NCI-H2107 (cell line): ENCODE measurements at places on chromosomes 16 and 17.

- DNase-seq, result no peak
Measured at GRCh38 chr17:66711881-66712321, 123.0 kb upstream of the CACNG5 start.

GRCh38 chr16:89956505-89957215, 8.1 kb downstream of the DEF8 start:
- DNase-seq, result no peak

GRCh38 chr17:7852262-7852670, 2.6 kb upstream of the TMEM88 start:
- no peak for DNase-seq

DNA sequence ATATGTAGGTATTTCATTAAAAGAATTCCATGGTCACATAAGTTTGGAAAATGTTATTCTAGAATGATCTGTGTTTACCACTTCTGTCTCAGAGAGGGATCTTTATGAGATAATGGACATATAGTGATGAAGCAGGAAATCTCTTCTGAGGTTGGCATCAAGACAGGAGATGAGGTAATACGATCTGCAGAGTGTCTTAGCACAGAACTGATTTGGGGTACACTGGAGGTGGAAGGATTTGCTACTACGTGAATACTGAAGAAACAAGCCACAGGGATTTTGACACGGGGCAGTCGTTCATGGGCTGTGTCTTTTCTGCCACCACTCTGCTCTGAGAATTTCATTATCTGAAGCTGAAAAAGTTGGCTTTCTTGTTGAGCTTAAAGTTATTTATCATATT, 5.5 kb downstream of the CBFB start:
- DNase-seq, result no peak

DNA sequence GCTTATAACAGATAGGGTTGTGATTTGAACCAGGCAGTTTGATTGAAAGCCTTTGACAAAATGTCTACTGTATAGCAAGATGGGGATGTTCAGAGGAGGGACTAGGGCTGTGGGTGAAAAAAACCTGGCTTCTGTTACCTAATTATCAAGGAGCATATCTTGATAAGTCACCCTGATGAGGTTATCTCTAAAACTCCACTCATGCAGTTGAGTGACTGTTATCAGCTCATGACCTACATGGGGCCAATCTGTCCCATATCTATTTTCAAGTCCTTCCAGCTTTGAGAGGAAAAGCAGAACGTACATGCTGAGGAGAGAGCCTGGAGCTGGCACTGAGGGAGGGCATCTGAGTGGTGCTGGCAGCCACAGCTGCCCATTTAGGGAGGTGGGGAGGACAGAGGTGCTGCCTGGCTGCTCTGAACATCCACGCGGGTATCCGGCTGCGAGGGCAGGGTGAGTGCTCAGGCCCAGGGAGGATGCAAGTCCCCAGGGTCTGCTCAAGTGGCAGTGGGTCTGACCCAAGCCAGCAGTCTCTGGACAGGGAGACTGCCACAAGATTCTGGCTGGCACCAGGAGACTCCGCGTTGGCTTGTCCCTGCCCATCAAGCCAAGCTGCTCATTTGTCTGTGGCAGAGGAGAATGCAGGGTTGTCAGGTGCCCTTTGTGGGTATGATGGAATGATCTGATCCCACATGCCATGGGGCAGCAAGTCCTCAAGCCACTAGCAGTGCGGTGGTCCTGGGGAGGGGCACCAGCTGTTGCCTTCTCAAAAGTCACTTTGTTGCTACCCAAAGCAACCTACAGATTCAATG, 29.2 kb downstream of the ATPAF2 start:
- DNase-seq, result no peak
